ENCODE measurements at places on chromosomes 7 and 10.

DNA sequence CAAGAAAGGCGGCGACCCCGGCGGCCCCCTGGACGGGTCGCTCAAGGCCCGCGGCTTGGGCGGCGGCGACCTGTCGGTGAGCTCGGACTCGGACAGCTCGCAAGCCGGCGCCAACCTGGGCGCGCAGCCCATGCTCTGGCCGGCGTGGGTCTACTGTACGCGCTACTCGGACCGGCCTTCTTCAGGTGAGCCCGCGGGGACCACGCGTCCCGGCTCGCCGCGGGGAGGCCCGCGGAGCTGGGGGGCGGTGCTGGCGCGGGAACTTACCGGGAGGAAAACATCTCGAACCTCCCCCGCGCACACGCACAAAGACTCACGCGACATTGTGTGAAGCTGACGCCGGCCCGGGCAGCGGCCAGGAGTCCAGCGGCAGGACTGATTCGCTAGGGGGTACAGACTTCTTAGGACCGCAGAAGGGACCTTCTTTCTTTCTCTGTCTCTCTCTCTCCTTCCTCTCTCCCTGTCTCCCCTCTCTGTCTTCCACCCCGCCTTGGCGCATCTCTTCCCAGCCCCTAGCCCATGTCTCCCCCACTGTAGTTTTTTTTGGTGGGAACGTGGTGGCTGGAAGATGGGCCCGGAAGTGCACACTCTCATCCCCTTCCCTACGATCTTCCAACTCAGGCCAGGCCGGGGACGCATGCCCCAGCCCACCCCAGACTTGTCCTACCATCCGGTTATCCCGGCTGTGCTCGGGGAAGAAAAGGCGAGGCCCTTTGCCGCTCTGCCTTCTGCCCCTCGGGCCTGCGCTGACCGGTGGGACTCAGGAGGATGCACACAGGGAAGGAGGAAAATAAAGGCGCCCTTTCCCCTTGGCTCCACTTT, 1.2 kb downstream of the EN2 start:
- DNase-seq, result no peak

- DNase-seq, result peak; percentile 8
Measured at GRCh38 chr10:42960991-42961795, 115.7 kb upstream of the RET start.

GRCh38 chr10:23512355-23513058, 73.6 kb downstream of the OTUD1 start:
- DNase-seq, result peak; percentile 70

DNA sequence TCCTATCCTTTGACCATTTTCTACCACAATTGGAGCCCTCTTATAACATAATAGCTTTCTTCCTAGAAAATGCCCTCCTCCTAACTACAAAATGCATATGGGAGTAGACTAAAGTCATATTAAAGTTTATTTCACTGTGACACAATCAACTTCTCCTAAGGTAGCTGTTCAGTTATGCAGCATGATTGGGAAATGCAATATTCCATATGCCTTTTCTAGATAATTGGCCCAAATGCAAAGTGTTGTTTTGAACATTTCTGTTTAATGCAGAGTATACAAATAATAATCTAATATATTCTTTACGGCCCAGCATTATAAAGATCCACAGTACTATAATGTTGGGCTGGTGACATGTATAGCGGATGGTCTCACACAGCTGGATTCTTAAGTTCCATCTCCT, 205.1 kb downstream of the RAPGEF5 start:
- DNase-seq, result no peak

DNA sequence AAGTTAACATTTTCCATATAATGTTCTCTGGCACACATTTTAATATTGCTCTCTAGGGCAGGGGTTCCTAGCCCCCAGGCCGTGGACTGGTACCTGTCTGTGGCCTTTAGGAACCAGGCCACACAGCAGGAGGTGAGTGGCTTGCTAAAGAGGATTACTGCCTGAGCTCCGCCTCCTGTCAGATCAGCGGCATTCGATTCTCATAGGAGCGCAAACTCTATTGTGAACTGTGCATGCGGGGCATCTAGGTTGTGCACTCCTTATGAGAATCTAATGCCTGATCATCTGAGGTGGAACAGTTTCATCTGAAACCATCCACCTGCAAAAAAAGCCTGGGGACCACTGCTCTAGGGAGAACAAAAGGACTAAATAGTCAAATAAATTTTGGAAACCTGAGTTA, 65.7 kb downstream of the EXOC6 start:
- DNase-seq, result no peak

DNA sequence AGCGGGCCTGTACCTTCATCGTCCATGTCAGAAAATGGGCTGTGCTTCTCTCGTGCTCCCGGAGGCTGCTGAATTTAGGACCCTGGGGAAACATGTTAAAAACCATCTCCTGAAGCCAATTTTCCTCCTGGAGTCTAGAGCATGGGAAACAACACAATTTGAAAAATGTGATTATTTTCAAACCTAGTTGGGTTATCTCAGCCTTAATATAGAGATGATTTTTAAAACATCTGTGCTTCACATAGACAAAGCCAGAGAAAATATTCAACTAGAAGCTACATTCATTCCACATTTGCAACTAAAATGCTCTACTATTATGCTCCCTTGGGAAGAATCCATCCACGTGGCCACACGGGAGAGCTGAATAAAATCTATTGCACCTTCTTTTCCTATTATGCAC, 225.9 kb upstream of the TMEM72 start:
- DNase-seq, result no peak
